ENCODE measurements at places on chromosomes 7 and 10. TPM values are rescaled to one million over a fixed set of nuclear protein-coding genes. Genes with fewer than 3 reads are reported as not detected.

Gene C7orf33
- total RNA-seq: not detected

Gene ZP3
- total RNA-seq: 4.8 TPM

Gene AKR1C4
- total RNA-seq: not detected

Gene BAMBI
- 3.1 TPM for total RNA-seq

Gene CFAP43
- 0.49 TPM for total RNA-seq

GRCh38 chr7:8579661-8580194 lies 146.3 kb downstream of the NXPH1 start:
- no peak for DNase-seq

- DNase-seq: no peak
Observed at GRCh38 chr7:88329532-88330463, 23.1 kb upstream of the STEAP4 start.

DNA sequence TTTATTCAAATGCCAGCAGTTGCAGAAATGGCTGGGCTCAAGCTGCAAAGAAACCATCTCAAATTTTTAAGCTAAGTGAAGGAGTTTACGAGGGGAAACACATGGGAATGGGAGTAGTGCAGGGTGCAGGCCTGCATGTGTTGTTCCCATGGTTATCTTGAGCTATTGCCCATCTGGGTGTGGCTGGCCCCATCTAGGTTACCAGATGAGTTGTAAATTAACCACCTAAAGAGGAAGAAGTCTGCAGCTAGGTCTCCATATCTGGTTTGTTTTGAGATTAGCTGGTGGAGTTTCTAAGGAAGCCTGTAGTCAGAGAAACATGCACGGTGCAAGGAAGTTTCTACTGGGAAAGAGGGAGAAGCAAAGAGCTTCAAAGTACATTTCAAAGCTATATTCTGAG lies 23.3 kb upstream of the STEAP2 start:
- peak; percentile 77 for DNase-seq

GRCh38 chr10:48286356-48286755 lies 11.9 kb upstream of the FRMPD2 start:
- DNase-seq: no peak

- no peak for DNase-seq
Observed at GRCh38 chr10:57482259-57482658, 785.4 kb downstream of the IPMK start.

GRCh38 chr10:133131734-133132472 lies 28.1 kb upstream of the KNDC1 start:
- DNase-seq: no peak

DNA sequence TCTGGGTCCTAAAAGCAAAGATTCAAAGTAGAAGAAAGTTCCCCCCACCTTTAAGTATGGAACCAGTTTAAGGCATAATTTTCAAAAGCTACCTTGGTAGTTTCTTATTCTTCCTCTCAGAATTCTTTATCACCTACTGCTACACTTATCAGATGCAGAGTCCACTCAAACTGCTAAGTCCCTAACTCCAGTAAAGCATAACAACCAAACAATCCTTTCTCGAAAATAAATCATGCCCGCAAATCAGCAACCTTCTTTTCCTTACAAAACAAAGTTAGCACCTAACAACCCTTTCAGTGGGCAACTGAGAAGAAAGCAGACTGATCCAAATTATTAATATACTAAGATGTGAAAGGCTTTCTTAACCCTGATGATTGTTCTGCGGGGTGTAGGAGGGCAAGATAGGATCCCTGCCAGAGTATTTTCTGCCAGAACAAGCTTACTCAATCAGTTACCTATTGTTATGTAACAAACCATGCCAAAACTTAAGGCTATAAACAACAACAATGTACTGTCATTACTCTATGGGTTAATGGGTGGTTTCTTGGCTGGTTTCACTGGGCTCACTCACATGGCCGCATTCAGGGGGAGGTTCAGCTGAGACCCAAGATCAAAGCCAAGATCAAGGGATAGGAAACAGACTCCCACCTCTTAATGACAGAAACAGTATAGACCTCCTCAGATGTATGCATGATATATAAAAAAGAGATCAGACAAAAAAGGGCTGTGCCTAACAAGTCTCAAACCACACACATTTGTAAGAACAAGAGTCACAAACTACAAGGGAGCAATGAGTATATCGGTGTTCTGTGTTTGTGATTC lies 42.0 kb downstream of the CCDC6 start:
- no peak for DNase-seq

DNA sequence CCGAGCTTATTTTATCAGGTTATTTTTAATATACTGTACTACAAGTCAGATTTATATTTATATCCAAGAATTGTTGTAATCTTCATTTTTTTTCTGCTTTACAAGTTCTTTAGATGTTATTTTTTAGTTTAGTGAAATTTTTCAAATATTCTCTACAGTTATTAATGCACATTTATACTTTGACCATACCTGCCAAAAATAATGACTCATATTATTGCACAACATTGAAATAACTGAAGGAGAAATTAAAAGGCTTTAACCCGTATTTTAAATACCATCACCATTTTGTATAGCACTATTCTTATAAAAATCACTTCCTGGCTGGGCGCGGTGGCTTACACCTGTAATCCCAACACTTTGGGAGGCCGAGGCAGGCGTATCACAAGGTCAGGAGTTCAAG lies 278.5 kb downstream of the BICC1 start:
- no peak for DNase-seq

DNA sequence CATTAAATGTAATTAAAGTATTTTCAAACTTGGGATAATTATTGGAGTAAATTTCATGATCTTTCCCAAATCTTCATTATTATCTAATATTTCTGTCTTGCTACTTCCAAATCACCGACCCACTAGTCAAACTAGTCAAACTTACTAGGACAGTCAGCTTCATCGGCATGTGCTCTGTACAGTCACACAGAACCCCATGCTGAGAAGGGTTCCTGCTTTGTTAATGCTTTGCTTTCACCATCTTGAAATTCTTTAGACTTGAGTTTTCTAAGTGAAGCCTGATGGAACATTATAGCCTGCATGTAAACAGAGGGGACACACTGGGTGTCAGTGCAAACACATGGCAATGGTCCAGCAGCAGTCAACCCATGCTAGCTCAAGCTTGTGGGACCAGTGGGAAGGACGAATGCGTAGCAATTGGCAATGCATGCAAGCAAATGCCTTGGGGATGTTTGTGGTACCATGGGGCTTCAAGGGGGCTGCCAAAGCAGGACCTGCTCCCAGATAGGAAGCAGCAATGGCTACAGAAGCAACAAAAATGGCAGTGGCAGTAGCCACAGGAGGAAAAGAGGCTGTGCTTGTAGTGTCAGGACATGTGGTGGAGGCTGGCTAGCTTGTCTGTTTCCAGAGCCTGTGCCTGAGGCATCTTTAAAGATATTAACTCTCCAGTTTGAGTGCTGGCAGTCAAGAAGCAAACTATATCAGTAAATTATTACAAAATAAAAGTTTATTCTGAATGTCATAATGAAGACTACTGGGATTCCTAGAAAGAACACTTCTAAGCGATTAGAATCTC lies 441.1 kb upstream of the SEMA3D start:
- no peak for DNase-seq

DNA sequence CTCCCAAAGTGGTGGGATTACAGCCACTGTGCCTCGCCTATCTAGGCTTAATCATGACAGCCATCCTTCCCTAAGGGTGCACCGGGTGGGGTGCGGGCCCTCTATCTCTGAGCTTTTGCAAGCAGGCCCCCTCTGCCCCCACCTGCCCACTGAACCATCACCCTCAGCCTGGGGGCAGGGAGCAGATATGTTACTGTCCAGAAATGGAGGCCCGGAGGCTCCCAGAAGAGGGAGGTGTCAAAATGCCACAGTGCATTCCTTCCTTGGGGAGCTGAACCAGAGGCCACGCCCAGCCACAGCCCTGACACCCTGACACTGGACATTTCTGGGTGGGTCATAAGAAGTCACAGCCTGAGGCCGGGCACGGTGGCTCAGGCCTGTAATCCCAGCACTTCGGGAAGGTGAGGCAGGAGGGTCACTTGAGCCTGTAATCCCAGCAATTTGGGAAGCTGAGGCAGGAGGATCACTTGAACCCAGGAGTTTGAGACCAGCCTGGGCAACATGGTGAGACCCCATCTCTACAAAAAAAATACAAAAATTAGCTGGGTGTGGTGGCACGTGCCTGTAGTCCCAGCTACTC lies 129.8 kb upstream of the TNRC18 start:
- peak; percentile 69 for DNase-seq

DNA sequence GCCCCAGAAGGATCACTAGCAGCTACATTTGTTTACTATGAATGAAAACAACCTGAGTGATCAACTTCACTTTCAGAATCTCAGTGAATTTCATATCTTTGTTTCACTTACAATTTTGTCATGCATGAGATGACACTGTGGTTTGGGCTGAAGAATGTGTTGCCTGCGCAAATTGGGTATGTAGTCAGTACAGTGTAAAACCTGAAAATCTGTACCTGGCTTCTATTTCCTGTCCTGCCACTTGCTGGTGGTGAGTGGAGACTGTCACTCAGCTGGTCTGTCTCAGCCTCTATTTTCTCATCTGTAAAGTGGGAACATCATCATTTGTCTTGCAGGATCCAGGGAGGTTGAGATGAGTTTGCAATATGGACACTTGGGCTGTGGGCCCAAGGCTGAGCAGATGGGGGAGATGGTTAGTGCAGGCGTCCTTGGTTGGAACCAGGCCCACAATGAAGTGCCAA lies 118.0 kb downstream of the WDFY4 start:
- no peak for DNase-seq

GRCh38 chr7:128883622-128884448 lies 21.2 kb downstream of the ATP6V1F start:
- DNase-seq: peak; percentile 89

DNA sequence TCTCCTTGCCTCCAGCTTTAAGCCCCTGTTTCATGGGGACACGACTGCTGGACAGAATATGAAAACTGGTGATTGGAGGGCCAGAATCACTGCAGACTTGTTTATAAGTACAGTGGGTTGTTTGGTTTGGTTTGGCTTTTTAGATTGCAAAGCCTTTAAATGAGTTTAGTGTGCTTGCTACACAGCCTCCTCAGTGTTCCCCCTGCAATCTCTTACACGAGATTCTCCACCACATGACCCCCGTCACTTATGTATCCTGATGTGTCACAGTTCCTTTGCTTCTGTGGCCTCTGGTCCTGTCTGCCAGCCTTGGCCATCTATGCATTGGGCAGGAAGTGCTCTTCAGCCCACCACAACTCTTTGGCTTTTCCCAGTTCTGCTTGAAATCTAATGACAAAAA lies 103.7 kb upstream of the ANKRD1 start:
- no peak for DNase-seq

DNA sequence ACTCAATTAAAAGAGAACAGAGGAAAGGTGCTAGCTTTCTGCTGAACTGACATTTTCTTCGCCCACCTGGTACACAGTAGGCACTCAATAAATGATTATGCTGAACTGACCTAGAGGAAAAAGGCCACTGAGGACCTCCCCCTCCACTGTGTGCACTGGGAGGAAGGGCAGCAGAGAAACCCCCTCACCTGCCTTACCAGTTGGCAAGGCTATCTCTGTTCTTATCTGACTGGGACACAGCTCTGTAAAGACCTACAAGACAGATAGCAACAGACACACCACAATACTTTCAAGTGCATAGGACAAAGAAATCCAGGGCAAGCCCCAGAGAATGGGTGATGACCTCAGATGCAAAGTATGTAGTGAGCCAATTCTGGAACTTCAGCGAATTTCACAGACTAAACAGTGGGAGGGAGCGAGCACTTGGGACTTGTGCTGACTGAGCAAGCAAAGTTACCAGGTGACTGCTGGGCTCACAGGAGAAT lies 30.4 kb downstream of the PDLIM1 start:
- peak; percentile 21 for DNase-seq

- DNase-seq: no peak
Observed at GRCh38 chr10:17143055-17143690, 13.6 kb upstream of the CUBN start.

All from colonic mucosa (tissue), 4 donors.